Activated T-cell treated with anti-CD3 and anti-CD28 coated beads, Interleukin-2, amount 50 U/mL, for 4 hours (primary cell): ENCODE measurements at places on chromosomes 16 and 17. TPM values are rescaled to one million over a fixed set of nuclear protein-coding genes. Genes with fewer than 3 reads are reported as not detected.
A peak's percentile ranks its signal among the peaks of the same experiment; 100 is the strongest.

Gene HS3ST6
- not detected for total RNA-seq

- DNase-seq, result no peak
Measured at GRCh38 chr17:2995377-2995776, 68.0 kb downstream of the OR1D5 start.

- no peak for DNase-seq
Measured at GRCh38 chr17:7379134-7379533, 1.8 kb upstream of the TNK1 start.

DNA sequence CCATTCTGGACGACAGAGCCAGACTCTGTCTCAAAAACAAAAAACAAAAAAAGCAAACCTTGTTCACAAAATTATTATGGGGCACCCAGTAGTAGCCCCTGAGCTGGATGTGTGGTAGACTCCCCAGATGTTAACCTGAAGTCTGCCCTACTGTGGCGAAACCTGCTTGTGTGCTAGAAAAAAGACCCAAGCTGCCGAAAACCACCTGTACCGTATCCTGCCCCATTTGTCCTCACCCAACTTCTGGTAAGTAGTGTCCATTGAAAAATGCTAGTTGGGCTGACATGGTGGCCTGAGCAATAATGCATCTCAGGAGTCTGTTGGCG lies 9.1 kb downstream of the RMI2 start:
- no peak for DNase-seq

- no peak for DNase-seq
Measured at GRCh38 chr16:60811051-60811608, 1225.1 kb downstream of the CDH8 start.

Gene TOX3
- 0.08 TPM for total RNA-seq

GRCh38 chr16:76614269-76614668 lies 337.1 kb downstream of the CNTNAP4 start:
- DNase-seq, result no peak

Gene KRT23
- total RNA-seq, result not detected

GRCh38 chr17:6524520-6524919 lies 31.8 kb downstream of the PITPNM3 start:
- no peak for DNase-seq

DNA sequence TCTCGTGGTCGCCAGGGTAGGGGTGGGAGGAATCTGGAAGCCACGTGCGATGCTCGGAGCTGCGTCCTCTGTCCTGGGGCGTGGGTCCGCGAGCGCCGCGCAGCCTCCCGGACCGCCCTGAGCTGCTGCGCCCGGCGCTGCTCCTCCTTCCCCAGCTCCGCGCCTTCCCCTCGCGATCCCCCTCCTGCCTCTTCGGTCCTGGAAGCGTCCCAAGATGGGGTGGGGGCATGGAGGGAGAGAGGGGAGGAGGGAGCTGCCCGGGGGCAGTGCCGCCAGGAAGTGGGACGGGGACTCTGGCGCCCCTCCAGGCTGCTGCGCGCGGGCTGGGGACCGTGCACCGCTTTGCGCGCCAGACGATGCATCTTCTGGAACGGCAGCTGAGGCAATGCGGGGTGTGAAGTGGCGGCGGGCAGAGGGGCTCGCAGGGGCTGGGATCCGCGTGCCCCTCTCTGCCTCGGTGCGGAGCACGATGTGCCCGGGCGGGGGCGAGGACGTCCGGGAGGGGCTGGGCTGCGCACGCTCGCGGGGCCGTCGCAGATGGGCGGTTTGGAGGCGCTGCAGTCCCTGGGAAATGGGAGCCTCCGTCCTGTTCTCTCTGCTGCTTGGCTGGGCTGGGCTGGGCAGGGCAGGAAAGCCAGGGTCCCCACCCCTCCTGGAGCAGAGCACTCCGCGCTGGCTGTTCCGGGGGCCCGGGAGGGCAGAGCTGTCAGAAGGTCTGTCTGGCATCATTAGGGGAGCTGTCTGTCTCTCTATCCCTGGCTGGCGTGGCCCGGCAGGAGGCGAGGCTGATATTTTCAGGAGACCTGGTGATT lies 388.0 kb downstream of the SEC14L1 start:
- no peak for DNase-seq

DNA sequence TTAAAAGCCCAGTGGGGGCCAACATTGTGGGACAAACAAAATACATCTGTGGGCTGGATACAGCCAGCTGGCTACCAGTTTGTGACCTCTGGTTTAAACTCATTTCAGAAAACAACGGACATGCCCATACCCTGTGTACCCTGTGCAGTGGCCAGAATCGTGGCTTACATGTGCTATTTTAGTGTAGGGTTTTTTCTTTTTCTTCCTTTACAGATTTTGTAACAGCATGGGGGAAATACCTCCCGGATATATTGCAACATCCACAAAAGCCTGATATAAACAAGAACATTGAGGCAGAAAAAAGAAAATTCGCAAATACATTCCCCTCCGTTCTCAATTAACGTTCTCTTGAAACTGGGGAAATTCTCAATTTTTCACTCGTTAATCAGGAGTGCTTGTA lies 7.3 kb downstream of the HS3ST4 start:
- DNase-seq, result no peak

DNA sequence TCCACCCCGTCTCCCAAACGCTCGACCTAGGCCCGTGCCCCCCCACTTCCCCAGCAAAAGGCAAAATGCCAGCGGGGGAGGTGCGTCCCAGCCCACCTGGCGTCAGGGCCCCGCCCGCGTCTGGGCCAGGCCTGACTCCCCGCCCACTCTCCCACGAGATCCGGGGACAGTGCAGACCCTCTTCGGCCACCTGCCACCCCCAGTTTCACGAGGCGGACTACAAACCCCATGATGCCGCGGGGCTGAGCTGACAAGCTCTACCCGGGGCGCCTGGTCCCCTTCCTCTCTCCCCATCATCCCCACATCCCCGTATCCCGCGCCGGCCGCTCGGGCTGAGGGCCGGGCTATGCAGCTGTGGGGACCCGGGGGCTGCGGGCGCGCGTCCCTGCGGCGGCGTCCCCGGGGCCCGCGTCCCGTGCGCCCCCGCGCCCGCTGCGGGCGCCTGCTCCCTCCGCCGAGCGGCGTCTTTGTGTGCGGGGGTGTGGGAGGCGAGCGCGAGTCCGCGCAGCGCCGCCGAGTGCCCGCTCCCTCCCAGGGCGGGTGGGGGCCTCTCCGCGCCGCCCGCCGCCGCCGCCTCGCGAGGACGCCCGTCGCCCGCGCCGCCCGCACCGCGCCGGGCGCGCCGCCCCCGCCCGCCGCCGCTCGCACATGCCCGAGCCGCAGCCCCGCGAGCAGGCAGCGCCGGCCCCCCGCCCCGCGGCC lies at the start of gene ANKRD13B:
Gene ANKRD13B, plus strand, starts transcription at position 283 of the 702 bp plus-strand sequence. CDS start 490 bp downstream, outside the sequence.
- DNase-seq, result peak; percentile 39

GRCh38 chr16:15604460-15605440 lies 38.2 kb downstream of the MARF1 start:
- no peak for DNase-seq

- no peak for DNase-seq
Measured at GRCh38 chr17:57350266-57350665, 93.9 kb downstream of the MSI2 start.

Gene GDPD3
- total RNA-seq, result 3.3 TPM

GRCh38 chr16:8199390-8199789 lies 390.9 kb downstream of the TMEM114 start:
- no peak for DNase-seq

DNA sequence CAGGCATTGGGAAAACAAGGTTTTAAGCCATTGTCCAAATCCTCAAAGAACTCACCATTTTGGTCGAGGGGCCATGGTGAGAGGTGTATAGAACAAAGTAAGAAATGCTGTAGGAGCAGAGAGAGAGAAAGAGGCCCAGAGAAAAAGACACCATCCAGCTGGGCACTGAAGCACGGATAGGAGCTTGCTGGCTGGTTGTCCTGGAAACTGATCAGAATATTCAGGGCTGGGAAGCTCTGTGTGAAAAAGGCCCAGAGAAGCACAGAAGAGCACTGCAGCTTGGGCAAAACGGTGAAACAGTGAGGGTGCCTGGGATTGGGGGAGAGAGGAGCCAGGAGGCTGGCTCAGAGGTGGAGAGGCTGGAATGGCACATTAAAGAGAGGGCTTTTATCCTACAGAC lies 16.5 kb downstream of the HS3ST3B1 start:
- no peak for DNase-seq

DNA sequence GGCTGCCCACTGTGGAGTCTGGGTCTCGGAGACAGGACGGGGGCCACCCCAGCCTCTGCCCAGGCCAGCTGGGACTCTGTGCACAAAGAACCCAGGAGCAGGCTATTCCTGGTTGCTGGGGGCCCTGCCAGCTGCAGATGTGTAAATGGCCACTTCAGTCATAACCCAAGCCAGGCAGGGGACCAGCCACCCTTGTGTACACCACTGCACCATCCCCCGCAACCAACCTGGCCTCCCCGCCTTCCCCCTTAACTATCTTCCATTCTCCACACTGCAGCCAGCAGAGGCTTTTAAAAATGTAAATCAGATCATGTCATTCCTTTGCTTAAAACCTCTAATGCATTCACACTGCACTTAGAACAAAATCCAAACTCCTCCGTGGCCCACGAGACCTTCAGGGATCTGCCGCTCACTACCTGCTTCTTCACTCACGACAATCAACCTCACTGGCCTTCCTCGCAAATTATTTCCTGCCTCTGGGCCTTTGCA lies 28.3 kb downstream of the RTN4RL1 start:
- DNase-seq, result no peak

- peak; percentile 68 for DNase-seq
Measured at GRCh38 chr17:78315355-78316114, 44.3 kb downstream of the SOCS3 start.

GRCh38 chr16:11535494-11535893 lies 51.2 kb downstream of the LITAF start:
- DNase-seq, result no peak

- DNase-seq, result no peak
Measured at GRCh38 chr16:86387468-86388440, 122.6 kb upstream of the FOXF1 start.

GRCh38 chr16:55478827-55479429 lies at the start of gene MMP2:
Gene MMP2, plus strand, starts transcription at chr16:55479198. Its CDS starts 282 bp downstream, at chr16:55479480.
- no peak for DNase-seq

- no peak for DNase-seq
Measured at GRCh38 chr16:28100810-28101532, 37.5 kb upstream of the GSG1L start.

DNA sequence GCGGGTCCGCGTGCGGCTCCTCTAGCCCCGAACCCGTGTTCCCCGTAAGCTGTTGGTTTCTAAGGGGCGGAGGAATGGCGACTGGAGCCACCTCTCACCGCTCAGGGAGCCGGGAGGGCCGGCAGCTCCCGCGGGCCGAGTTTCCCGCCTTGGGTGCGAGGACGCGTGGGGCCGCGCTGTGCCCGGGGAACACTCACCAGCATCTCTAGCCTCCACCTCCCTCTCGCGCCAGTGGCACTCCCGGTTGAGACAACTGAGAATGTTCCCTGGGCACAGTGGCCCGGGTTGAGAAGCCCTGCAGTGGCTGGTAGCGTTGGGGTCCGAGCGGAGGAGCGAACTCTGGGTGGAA lies 560 bp downstream of the TELO2 start:
- no peak for DNase-seq

DNA sequence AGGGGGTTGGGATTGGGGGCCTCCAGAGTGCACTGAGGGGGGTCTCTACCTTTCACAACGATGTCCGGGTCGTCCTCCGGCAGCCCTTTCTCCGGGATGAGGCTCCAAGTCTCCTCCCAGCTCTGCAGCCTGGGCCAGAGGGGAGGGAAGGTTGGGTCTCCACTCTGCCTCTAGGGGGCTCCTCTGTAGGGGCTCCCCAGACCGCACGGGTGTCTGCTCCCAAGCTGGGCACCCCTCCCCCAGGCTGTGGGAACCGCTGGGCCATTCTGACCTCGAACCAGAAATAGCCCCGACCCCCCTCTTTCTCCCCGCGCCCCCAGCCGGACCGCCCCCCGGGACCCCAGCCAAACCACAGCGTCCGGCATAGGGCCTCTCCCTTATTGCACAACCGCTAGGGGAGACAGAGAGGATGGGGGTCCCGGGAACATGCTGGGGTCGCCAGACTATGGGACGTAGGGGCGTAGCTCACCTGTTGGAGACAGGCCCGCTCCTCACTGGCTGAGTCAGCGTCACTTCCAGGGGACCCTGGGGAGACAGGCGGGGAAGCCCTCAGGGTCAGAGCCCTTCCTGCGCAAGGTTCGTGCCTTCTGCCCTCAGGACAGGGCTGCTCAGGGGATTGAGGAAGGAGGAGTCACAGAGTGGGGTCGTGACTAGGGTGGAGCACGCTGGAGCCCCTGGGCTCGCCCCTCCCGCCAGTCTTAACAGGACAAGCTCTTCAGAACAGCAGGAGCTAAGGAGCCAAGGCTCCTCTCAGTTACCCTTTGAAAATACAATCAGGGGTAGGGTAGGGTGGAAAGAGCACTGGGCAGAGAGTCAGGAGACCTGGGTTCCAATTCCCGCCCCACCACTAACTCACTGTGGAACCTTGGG lies 2.7 kb downstream of the PLEKHH3 start:
- no peak for DNase-seq

Gene CTRB2
- total RNA-seq, result 5.5 TPM

DNA sequence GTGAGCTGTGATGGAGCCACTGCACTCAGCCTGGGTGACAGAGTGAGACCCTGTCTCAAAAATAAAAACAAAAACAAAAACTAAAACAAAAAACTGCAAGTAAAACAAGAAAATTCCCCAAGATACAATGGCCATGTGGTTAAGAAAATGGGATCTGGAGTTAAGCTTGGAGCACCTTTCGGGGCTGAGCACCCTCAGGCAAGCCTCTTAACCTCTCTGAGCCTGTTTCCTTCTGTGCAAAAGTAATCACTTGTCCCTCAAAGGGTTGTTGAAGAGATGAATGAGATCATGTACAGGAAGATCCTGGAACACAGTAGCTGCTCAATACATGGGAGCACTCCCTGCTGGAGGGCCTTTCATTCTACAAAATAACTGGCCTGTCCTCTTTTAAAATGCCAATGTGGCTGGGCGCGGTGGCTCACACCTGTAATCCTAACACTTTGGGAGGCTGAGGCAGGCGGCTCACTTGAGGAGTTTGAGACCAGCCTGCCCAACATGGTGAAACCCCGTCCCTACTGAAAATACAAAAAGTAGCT lies 19.8 kb upstream of the KIFC3 start:
- DNase-seq, result no peak

DNA sequence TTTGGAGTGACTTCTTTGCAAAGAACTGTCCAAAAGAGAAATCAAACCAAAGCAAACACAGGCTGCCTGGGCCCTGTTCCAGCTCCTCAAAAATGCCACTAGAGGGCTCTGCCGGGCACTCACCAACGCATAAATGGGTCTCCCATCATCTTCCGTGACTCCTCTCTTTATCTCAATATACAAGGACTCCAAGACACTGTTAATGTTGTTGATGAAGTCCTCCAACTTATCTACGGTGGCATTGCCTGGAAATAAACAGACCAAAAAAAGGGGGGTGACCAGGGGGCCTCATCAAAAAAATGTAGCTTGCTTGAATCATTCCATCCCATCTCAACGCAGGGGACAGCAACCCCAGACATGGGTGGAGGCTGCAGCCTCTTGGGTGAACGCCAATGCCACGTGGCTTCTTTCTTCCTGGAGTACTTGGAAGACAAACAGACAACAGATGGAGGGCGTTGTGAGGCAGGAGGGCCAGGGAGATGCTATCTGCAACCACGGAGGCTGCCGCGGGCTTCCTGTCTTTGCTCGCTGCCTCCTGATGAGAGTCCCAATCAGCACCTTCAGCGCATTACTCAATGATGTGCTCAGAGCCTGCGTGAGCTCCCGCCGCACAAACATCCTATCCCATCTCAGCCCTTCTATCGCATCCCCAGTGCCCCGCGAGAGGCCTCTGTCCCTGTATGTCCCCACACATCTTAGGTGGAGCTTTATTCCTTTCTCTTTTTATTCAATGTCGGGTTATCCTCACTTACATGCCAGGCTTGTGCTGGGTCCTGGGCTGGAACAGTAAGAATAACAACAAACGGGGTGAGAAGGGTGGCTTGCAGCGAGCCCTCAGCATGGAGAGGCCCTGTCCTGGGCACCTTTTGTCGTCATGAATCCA lies 32.0 kb downstream of the KDM8 start:
- peak; percentile 79 for DNase-seq
